ENCODE measurements at places on chromosomes 7 and 10. TPM values are rescaled to one million over a fixed set of nuclear protein-coding genes. Genes with fewer than 3 reads are reported as not detected.

CHAT gene
- not detected for total RNA-seq

ADARB2 gene
- total RNA-seq = 0.18 TPM

ARL4A gene
- 67.8 TPM for total RNA-seq

HKDC1 gene
- 9.3 TPM for total RNA-seq

IFIT1B gene
- not detected for total RNA-seq

GDI2 gene
- total RNA-seq = 246 TPM

FKBP6 gene
- total RNA-seq = not detected

HOXA13 gene
- 2.8 TPM for total RNA-seq

ANKRD30A gene
- total RNA-seq = 0.51 TPM
